ENCODE measurements at places on chromosomes 7 and 10.

DNA sequence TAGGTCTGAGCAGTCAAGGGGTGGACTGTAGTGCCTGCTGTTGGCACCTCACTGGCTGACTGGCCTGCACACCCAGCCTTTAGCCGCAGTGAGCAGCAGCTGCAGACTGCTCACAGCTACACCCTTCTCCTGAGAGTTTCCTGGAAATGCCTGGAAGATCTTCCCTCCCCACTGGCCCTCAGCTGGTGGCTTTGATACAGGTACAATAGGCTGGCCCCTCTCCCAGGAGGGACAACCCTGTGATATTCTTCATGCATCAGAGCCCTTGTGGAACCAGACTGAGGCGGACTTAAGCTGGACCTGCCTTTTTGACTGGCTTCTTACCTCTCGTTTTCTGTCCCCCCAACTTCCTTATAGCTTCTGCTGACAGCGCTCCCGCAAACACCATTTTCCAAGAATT lies 6.4 kb downstream of the GCK start:
- H3K27me3 ChIP-seq, result no peaks in the 10 kb centered on the region
- 0 out of 2 replicates have a peak overlapping the region, but pooled peaks have one; percentile 36 for H3K27ac ChIP-seq

DNA sequence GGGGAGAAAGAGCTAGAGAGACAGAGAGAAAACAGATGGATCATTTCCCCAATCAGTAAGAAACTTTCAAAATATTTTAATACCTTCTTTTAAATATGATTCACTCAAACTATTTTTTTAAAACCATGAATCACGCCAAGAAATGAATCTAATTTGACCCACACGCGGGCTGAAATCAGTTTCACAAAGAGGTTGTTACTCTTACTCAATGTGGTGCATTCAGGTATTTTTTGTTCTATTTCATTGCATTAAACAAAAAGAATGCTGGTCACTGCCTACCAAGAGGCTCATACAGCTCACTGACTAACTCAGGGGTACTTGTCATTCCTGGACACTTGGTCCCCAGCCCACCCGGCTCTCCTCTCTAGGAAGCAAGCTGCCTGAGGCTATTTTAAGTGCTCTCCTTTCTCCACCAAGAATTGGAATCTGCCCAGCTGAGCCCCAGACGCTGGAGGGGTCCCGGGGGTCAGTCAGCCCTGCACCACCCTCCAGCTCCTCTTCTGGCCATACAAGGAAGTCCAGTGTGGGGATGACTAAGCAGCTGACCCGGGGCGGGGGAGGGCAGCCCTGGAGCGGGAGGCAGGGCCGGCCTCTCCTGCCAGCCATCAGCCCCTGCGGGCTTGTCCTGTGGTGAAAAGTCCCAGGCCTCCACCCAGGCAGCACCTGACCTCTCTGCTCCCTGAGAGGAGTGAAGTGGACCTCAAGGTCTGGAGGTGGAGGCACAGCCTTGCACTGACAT lies 21.7 kb upstream of the PFKP start:
- peaks cover 11% of the 10 kb centered on the region for H3K4me1 ChIP-seq
- H3K27ac ChIP-seq, result no peak overlapping the region
- no peak for DNase-seq
- H3K4me3 ChIP-seq, result no peak overlapping the region
- H3K36me3 ChIP-seq, result no peaks in the 10 kb centered on the region
- no peaks in the 10 kb centered on the region for H3K27me3 ChIP-seq

- H3K4me3 ChIP-seq, result no peak overlapping the region
- no peak overlapping the region for H3K27ac ChIP-seq
- no peak for DNase-seq
- peaks cover 28% of the 10 kb centered on the region for H3K27me3 ChIP-seq
- no peaks in the 10 kb centered on the region for H3K4me1 ChIP-seq
These were observed 53.9 kb upstream of the HABP2 start for GRCh38 chr10:113498997-113499396.

DNA sequence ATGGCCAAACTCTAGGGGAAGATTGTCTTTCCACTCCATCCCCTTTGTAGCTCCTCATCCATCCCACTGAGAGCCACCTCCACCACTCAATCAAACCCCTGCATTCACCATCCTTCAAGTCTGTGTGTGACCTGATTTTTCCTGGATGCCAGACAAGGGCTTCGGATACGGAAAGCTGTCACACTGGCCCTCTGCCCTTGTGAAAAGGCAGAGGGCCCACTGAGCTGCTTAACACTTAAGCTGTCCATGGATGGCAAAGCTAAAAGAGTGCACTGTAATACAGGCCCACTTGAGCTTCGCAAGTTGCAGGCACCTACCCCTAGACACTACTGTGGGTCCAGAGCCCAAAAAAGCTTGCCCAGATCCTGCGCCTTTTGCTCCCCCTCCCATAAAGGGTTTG lies 237.2 kb downstream of the MAGI2 start:
- DNase-seq, result no peak
- H3K4me1 ChIP-seq, result peaks cover 3% of the 10 kb centered on the region
- H3K27me3 ChIP-seq, result no peaks in the 10 kb centered on the region

All from Panc1 (cell line).